ENCODE measurements at places on chromosomes 5 and 9.

DNA sequence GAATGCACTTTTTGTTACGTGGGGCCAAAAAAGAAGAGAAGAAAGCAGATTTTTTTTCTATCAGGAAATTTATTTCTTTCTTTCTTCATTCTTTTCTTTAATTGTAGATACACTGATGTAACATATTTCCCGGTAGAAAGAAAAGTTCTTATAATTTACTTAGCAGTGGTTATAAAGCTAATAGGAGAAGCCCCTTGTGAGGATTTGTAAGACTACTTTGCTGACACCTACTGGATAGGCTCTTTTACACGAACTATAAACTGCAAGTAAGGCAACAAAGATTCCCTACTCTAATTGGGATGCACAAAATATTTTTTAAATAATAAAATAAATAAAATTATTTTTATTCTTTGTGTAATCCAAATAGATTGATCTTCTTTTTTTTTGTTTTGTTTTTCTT is 284.4 kb downstream of the DNAH5 start:
- no peak for DNase-seq

GRCh38 chr5:132479111-132479951 is 11.2 kb downstream of the IRF1 start:
- DNase-seq = no peak

DNA sequence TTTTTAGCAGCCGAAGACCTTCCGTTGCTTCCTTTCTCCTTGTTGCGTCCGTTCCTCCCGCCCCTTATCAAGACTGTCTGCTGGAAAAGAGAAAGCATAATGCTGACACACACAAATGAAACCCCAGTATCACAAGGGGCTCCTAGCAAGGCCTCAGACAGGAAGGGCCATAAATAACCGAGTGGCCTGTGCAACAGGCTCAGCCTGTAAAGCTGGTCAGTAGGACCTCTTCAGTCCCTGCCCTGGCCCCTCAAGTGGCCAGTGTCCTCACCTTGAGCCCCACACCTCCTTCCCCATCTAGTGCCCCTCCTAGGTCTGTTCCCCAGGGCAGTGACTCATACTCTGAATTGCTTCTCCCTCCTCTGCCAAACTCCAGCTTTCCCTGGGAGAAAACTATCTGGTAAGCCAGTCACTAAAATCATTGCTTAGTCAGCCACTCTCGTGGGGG is 174.6 kb upstream of the IL12B start:
- no peak for DNase-seq

GRCh38 chr5:31531543-31531887 is 378 bp downstream of the DROSHA start:
- DNase-seq = no peak

- no peak for DNase-seq
These were observed 610.3 kb upstream of the KLF4 start for GRCh38 chr9:108099854-108100253.

GRCh38 chr5:149759986-149760853 is 30.1 kb downstream of the PPARGC1B start:
- no peak for DNase-seq

GRCh38 chr9:93546356-93546755 is 30.0 kb upstream of the PHF2 start:
- no peak for DNase-seq

DNA sequence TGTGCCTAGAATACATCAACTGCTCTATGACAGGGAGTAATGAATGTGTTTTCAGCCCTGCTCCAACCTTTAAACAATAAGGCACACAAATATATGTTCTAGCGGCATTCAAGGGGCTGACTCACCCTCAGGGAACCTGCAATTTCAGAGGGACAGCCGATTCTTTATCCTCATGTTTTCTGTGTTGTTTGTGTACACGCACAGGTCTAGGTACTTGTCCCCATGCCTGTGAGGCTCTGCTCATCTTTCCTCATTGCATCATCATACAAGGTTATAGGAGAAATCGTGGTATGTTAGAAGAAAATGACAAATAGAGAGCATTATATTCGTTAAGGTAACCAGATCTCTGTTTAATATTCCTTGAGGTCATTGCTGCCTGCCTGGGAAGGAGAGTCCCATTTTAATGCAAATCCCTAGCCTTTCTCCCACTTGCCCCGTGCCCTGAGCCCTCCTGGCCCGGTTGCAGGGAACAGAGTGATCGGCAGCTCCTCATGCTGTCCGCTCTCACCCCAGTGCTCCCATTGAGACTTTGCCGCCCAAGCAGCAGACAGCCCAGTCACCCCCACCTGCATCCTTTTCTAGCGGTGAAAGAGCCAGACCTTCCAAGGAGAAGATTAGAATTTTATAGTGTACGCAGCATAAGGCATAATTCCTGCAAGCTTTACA is 14.6 kb downstream of the MAP1B start:
- DNase-seq = peak; percentile 61

DNA sequence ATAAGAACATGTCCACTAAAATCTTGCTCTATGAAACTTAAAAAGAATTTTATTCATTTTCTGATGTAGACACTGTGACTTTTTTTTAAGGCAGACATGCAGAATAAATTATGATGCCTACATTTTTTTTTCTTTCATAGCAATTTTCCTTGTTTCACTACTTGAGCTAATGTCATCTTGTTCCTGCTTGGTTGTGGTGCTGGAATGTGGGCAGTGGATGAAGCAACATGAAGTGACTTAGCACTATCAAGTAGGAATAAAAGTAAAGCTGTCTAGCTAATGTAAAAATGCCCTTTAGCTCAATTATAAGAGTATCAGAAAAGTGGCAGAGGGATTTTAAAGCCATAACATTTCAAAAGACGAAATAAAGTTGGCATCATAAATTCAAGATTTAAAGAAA is 191.0 kb downstream of the ADAMTS6 start:
- no peak for DNase-seq

- DNase-seq = no peak
These were observed 436.7 kb upstream of the DAP start for GRCh38 chr5:11197726-11198125.
